ENCODE measurements at places on chromosomes 4 and X.

DNA sequence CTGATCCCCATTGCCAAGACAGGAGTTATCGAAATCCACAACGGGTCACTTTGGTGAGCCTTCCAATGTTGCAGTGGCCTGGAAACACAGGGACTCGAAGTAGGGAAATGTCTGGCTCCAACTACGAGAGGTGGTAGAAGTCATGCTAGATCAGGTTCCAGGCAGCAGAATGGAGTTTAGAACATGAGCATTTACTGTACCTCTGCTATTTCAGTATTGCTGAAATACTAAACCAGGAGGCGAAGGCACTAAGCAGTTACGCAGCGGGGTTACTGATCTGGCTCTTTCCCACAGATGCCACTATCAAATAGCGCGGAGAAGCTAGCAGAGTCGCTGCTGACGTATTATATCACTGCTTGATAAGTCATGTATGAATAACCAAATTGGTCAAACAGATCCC lies 56.3 kb downstream of the PTCHD1 start:
- no peak for DNase-seq

- DNase-seq, result no peak
These were observed 117.1 kb upstream of the AP1S2 start for GRCh38 chrX:15971696-15972095.

GRCh38 chr4:168397611-168398169 lies 79.1 kb upstream of the DDX60 start:
- DNase-seq, result no peak

- no peak for DNase-seq
These were observed 1658.0 kb downstream of the STIM2 start for GRCh38 chr4:28518561-28519165.

- no peak for DNase-seq
These were observed 7.2 kb upstream of the FAM9C start for GRCh38 chrX:13051529-13052172.

GRCh38 chrX:148958901-148959300 lies 458.5 kb downstream of the AFF2 start:
- no peak for DNase-seq

DNA sequence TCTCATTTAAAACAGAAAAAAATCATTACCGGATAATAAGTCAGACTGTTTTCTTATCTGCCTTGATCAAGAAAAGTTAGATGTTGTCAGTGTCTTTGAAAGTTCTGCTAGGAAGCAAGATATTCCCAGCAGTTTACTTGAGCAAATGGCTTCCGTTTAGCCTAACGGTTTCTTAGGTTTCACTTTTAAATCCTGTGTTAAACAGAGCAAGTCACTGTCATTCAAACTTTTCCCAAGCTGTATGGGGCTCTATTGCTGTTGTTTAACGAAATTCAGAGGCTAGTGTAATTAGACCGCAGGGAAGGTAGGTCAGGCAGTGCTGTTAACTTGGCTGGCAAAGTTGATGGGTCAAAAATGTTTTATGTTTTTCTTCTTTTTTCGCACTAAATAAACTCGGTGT lies 80.3 kb upstream of the NEIL3 start:
- no peak for DNase-seq

DNA sequence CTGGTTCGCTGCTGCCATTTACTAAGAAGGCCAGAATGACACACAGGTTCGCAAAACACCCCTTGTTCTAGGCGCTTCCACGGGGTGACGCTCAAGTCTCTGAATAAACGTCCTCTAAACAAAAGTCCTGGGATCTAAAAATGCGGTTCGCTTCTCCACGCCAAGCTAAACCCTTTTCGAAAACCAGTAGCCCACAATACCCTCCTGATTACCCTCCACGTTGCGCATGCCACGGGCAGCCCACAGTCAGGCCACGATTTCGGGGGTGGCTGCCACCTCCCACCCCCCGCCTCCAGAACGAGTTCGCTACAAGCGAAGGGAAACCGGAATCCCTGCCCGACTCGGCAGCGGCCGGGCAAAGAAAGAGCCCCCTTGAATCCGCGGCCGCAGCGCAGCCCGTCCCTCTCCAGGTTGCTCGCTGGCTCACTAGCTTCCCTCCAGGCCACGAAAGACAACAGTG lies 423 bp downstream of the RPL39 start:
- DNase-seq, result no peak

DNA sequence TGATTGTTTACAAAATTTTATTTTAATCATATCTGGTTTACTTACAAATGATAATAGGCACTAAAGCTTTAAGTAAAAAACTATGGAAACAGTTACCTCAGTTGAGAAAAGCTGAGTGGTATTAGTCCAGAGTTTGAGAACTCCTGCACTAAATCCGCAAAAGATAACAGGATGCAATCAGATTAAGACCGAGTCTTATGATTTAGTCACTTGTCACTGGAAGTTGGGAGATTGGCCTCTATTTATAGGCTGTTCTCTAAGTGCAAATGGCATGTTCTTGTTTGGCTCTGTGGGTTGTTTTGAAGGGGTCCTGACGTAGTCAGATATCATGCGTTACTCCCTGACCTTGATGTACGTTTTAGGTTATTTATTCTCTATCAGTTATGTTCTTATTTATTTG lies 6.3 kb downstream of the GPAT3 start:
- DNase-seq, result no peak

- no peak for DNase-seq
These were observed 66.9 kb upstream of the GRID2 start for GRCh38 chr4:92236877-92237276.

GRCh38 chr4:27518876-27519275 lies 658.2 kb downstream of the STIM2 start:
- DNase-seq, result no peak

GRCh38 chr4:48896845-48897244 lies 9.7 kb downstream of the OCIAD2 start:
- DNase-seq, result no peak

DNA sequence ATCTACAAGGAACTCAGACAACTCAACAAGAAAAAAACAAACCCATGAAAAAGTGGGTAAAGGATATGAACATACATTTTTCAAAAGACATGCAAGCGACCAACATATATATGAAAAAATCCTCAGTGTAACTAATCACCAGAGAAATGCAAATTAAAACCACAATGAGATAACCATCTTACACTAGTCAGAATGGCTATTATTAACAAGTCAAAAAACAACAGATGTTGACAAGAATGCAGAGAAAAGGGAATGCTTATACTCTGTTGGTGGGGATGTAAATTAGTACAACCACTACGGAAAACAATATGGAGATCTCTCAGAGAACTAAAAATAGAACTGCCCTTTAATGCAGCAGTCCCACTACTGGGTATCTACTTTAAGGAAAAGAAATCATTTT lies 12.1 kb downstream of the NIPAL1 start:
- DNase-seq, result no peak

DNA sequence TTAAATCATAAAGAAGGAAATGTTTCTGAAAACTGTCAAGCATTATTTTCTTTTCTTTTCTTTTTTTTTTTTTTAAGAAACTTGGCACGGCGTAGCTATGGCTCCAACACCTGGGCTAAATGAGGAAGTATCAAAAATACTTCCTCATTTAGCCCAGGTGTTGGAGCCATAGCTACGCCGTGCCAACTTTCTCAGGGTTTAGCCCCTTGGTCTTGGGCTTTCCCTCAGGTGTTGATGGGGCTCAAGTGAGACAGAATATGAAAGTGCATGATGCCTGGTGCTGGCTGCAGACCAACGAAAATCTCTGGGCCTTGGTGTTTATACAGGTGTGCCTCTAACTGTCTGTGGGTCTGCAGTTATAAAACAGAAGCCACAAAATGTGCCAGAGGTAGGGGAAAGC lies 132.7 kb downstream of the ARHGAP24 start:
- DNase-seq, result no peak

GRCh38 chr4:71266090-71266794 lies 72.6 kb upstream of the SLC4A4 start:
- no peak for DNase-seq

DNA sequence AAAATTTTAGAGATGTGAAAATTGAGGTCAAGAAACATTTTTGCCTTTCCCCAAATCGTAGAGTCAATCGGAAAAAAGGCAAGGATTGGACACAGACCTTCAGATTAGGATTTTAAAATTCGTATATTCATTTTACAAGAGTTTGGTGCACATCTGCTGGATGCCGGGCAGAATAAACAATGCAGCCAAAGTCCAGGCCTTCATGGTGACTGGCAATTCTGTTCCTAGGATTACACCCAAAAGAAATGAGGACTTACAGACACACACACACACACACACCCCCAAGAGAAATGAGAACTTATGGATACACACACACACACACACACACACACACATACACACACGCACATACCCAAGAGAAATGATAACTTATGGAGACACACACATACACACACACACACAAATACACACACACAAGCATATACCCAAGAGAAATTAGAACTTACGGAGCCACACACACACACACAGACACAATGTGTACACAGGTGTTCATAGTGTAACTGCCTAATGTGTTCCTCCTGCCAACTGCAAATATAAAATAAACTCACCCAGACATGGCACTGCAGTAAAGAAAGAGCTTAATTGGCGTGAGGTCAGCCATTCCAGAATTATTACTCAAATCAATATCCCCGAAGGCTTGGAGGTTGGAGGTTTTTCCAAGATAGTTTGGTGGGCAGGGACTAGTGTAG lies 165.7 kb upstream of the STS start:
- DNase-seq, result no peak

DNA sequence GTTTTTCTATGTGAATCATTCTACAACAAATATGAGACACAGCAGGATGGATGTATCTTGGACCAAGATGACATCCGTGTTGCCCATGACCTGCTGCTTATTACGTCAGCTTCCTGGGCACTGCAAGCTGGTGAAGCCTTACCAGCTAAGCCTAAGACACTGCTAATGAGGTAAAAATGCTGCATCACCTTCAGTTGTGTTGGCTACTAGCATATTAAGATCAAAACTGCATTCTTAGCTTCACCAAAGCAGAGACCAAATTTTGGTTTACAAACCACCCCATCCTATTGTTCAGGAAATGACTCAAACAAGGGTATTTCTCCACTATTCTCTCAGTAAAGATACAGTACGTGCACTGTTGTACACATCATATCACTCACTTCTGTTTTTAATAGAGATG lies 50.3 kb downstream of the MAML3 start:
- DNase-seq, result no peak

DNA sequence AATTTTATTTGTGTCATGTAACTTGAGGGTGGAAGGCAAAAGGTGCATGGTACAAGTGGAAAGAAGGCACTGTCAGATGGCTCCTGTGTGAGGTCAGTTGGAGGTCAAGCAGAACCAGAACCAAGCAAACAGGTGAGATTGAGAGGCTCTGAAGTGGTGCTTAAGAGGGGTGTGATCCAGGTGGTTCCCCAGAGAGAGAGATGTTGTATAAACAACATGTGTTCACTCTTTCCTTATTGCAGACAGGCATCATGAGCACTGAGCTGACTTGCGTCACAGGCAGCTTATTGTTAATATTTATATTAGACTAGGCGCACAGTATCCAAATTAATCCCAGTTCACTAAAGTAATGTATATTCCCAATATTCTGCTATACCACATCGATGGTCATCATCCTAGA lies 56.8 kb downstream of the CXCL13 start:
- DNase-seq, result no peak

DNA sequence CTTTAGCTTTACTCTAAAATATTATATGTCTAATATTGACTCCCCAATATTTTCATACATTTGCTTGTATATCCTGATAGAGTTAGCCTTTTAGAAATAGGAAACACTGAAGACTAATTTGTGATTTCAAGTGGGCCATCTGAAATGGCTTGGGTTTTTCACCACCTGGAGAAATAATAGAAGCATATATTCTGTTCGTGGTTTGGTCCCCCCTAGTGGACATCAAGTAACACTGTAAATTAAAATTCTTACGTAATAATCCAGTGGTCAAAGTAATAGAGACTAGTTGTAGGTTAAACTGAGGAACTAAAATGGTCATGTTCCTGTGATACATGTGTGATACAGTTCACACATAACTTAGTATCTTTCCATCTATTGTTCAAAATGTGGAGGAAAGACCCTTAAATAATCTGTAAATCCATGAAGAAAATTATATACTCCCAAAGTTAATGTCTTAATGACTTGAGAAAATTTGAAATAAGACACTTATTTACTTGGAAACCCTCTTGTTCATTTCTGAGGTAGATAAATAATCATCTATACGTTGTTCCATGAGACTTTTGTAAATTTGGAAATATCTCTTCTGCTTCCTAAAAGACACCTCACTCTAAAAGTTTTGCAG lies 79.8 kb upstream of the SMARCAD1 start:
- DNase-seq, result peak; percentile 17

GRCh38 chr4:185016946-185017758 lies 1.1 kb upstream of the HELT start:
- no peak for DNase-seq

- no peak for DNase-seq
These were observed 263.8 kb upstream of the LCORL start for GRCh38 chr4:18285357-18285756.

DNA sequence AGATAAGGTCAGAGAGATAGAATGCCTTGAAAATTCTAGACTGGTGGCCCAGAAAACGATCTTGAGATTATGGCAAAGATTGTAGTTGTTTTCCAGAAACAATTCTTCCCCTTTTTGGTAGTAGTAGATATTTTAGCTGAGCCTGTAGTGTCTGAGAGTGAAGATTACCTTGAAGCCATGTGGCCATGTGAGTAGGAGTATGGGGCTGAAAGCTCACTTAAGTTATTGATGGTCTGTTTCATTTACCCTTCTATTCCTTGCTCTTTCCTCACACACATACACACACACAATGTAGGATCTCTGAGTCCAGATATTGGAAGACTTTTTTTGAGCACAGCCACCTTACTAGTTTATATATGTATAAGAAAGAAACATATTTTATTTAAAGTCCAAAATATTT lies 941.6 kb upstream of the GRID2 start:
- no peak for DNase-seq

- DNase-seq, result no peak
These were observed 758.1 kb downstream of the GRID2 start for GRCh38 chr4:93061826-93062225.

DNA sequence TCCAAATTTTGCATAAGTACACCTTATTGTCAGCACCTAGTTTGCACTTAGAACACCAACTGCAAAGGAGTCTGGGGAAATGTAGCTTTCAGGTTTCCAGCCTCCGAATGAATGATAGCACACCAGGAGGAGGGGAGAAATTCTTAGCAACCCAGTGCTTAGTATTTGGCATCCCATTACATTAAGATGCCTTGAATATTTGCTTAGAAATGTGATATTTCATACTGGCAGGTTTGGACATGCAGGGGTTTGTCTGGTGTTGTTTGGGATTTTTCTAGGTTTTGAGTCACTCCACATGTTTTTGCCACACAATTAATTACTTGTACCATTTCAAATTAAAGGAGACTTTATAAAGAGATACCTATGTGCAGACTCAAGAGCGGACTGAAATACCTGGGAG lies 60.3 kb upstream of the CAMK2D start:
- DNase-seq, result no peak

DNA sequence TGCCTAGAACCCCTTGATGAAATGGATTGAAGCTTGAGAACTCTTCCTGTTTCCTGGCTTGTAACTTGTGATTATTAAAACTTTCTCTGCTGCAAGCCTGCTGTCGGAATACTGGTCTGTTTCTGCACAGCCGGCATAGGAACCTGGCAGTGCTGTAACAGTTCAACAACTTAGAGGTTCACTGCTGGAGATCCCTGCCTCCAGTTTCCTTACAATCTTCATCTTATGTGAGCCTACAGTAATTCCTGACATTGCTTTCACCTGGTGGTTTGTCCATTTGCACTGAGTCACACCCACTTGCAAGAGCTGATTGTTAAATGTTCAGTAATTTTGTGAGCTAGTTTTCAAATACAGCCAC lies 1.3 kb upstream of the SEPSECS start:
- DNase-seq, result no peak

Data from HTR-8/SVneo (cell line).